ENCODE measurements at places on chromosomes 1 and 21.
A peak's percentile ranks its signal among the peaks of the same experiment; 100 is the strongest.

DNA sequence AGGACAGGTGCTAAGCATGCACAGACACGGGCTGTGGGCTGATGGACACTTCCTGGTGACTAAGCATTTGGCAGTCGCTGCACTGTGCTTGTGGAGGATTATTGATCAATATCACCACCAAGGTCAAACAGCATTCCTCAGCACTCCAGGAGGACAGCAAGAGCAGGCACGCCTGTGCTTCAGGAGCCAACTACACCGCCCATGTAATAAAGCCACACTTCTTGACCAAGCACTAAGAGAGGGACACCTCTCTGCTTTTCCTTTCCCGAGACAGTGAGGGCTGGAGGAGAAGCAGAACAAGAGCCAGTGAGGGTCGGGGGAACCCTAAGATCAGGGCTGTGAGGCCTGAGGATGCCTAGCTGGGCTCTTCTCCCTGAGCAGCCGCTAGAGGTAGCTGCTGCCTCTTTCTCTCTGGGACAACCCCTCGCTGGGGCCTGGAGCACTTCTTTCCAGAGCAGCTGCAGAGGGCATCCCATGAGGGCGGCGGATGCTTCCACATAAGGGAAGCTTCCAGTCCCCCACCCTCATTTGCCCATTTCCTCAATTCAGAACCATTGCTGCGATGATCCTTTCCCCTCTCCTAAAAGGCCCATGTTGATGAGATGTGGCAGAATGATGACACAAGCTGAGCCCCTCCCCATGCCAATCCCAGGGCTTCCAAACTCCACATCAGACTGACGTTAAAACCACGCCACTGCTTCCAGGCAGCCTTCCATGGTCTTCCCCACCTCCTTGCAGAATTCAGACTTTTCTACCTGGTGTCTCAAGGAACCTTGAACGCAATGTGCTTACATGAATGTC is 19.1 kb downstream of the RAB7B start:
- peak; percentile 57 for DNase-seq

DNA sequence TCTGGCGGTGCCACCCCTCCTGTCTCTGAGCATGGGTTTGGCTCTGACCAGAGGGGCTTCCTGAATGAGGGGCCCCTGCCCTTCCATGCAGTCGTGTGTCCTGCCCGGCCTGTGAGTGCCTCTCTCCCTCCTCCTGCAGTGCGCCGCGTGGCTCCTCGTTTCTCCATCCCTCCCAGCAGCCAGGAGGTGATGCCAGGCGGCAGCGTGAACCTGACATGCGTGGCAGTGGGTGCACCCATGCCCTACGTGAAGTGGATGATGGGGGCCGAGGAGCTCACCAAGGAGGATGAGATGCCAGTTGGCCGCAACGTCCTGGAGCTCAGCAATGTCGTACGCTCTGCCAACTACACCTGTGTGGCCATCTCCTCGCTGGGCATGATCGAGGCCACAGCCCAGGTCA is 57.9 kb downstream of the PTPRF start:
- no peak for DNase-seq

- no peak for DNase-seq
These were observed 16.2 kb upstream of the ZNF326 start for GRCh38 chr1:89978755-89979154.

- peak; percentile 41 for DNase-seq
These were observed 15.7 kb upstream of the RCAN1 start for GRCh38 chr21:34630536-34631143.

DNA sequence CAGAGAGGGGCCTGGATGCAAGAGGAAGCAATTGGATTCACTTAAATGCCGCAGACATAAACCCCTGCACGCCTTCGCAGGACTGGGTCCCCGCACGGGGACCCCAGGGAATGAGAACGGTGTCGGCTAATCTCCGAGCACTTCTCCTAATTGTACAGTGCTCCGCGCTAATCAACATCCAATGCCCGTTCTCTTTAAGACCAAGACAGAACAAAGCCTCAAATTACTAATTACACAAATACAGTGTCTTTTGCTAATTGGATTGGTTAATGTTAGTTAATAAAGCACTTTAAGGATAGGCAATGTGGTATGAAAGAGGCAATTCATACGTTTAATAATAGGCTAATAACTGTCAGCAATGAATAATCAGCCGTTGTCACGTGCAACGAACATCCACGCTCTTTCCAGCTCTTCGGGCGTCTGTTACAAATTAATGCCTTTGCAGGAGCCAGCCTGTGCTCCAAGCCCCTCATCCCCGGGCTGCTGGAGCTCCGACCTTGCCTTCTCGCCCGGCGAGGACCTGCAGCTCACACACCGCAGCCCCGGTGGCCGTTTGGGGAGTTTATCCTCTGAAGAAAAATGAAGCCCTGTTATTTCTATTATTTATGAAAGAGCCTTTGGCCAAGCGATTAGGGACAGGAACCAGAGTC is 157.8 kb downstream of the PRDM16 start:
- no peak for DNase-seq

GRCh38 chr1:2643414-2644077 is 10.7 kb upstream of the MMEL1 start:
- no peak for DNase-seq

DNA sequence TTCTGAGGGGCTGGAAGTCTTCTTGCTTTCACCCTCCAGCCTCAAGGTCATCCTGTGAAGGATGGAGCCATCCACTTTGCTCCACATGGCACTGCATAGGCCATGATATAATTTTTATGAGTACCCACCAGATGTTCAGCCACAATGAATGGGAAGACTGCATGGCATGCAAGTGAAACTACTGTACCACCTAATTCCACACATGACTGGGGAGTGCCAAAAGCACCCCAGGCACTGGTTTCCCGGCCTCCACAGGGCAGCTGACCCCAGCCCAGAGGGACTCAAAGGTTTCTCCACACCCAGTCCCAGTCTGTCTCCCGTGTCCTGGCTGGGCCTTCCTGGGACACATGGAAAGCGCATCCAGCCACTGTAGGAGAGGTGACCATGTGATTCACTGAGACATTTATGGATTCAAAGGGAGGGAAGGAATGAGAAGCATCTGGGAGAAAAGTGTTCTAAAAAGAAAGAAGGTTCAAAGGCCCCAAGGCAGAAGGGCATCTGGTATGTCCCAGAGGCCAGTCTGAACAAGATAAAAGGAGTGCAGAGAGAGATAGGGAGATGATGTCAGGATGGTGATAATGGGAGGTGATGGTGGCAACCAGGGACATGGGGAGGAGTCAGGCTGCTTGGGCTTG is 12.1 kb downstream of the RHOU start:
- DNase-seq = no peak

DNA sequence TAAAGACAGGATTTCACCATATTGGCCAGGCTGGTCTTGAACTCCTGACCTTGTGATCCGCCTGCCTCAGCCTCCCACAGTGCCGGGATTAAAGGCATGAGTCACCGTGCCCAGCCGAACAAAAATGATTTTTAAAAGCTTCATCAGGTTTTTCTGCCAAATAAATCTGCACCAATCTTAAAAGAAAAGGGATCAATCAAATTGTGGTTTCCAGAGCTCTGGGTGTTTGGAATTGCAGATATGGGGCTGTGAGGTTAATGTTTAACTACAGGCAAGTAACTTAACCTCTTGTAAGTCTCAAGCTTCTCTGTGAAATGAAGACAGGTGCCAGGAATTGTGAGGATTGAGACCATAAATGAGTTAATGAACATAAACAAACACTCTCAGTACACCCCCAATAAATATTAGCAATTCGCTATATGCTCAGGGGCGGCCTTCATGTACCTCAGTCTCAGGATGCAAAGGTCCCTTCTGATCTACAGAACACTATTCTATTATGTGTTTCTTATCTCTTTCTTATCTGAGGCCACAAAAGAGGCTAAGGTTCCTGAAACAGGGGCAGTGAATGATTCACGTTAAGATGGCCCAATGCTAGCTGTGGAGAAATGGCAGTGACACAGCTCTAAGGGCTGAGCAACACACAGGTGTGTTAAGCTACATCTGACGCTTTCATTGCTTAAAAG is 7.1 kb upstream of the GNPAT start:
- DNase-seq = no peak

DNA sequence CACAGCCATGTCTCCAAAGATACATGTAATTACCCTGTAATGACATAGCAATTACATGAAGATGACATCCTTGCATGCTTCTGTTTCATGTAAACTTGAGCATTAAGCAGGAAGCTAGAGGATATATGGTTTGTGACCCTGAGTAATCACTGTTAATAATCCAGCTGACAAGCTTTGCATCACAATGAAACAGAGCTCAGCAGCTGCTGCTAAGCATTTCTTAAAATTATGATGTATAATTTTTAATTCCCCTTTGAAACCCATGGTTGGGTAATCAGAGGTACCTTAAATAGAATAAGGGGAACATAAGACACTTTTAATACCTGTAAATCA is 293.5 kb downstream of the NTNG1 start:
- DNase-seq = no peak

GRCh38 chr1:166307261-166308188 is 140.7 kb upstream of the FAM78B start:
- DNase-seq = no peak
